Activated T-helper 1 cell treated with anti-CD3 and anti-CD28 coated beads, Interleukin-2, amount 50 U/mL, for 16 hours (primary cell): ENCODE measurements at places on chromosomes 13 and 19.

DNA sequence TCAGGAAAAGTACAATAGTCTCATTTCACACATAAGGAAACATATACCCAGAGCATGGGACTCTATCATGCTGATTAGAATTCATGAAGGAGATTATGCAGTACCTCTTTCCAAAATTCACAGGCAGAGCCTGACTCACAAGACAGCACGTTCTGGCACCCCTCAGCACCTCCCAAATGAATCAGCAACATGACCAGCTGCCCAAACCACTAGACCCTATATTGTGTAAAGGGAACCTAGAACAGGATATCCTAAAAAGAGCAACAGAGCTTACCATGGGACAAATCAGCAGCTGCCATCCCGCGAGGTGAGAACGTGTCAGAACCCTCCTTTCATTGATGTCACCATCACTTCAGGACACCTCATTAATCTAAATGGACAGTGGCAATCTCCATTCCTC lies 2.5 kb downstream of the ZNF426 start:
- no peak for DNase-seq

- no peak for DNase-seq
These were observed 5.0 kb downstream of the FBN3 start for GRCh38 chr19:8144273-8144995.

- DNase-seq = no peak
These were observed 142.1 kb downstream of the POSTN start for GRCh38 chr13:37456506-37456905.

GRCh38 chr13:35810321-35810720 lies 320.9 kb downstream of the DCLK1 start:
- no peak for DNase-seq

- DNase-seq = no peak
These were observed 5.4 kb upstream of the CHST8 start for GRCh38 chr19:33616346-33616745.

- DNase-seq = no peak
These were observed 5.3 kb downstream of the SIX5 start for GRCh38 chr19:45763691-45764294.

- peak; percentile 93 for DNase-seq
These were observed 47.7 kb downstream of the CYP4F22 start for GRCh38 chr19:15555759-15556633.

- DNase-seq = no peak
These were observed 107.8 kb downstream of the RXFP2 start for GRCh38 chr13:31846961-31847752.

DNA sequence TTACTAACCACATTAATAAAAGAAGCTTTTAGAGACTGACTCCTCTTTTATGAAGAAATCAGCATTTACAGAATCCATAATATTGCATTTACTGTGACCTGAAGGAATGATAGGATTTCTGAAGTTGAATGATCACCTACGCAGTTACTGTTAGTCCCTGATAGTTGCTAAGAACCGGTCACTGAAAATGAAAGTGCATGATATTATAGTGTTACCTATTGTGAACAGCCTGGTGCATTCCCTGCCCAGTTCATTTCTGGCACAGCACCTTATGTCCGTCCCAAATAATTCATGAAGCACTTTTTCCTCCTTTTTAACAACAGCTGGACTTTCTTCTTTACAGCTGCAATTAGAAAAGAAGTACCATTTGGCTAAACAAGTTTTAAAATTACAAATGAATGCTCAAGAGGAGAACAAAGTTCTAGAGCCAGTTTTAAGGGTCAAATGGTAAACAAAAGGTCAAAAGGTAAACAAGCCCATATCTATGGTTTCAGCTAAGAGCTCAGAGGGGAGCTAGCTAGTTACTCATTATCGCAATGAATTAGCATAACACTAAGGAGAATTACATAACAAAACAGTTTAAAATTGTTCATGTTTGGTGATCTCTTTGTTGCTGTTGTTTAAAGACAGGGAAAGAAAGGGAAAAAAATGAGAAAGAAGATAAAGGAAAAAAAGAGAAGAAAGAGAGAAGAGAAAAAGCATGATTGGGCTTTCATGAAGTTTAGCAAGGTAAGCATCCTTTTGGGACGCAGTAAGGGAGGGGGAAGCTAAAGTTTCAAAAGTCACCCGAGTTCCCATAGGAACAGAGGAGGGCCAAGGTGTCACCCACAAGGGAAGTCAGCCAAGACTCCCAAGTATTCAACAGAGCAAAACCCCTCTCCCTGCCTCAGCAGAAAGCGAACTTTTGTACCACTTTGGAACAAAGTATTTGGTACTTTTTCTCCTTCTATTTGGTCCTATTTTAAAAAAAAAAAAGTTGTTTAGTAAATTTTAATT lies 50.2 kb downstream of the FLT3 start:
- no peak for DNase-seq

GRCh38 chr13:102945324-102945815 lies 99.5 kb downstream of the ERCC5 start:
- DNase-seq = no peak

- no peak for DNase-seq
These were observed 156.3 kb upstream of the FNDC3A start for GRCh38 chr13:48819376-48819775.

DNA sequence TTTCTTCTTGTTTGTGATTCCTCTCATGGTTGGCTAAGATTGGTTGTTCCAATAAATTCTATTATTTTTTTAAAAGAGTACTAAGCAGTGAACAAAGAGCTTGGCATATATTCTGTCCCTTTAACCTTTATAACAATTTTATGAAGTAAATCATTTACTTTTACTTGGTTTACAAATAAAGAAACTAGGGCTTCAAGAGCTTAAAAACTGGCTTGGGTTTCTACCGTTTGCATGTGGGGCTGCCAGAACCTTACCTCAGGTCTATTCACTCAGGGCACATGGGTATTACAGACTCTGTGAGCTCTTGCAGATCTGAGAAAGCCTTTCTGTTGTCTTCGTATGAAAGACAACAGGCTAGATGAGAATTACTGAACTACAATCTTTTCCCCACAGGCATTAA lies 13.3 kb downstream of the N4BP2L1 start:
- no peak for DNase-seq

DNA sequence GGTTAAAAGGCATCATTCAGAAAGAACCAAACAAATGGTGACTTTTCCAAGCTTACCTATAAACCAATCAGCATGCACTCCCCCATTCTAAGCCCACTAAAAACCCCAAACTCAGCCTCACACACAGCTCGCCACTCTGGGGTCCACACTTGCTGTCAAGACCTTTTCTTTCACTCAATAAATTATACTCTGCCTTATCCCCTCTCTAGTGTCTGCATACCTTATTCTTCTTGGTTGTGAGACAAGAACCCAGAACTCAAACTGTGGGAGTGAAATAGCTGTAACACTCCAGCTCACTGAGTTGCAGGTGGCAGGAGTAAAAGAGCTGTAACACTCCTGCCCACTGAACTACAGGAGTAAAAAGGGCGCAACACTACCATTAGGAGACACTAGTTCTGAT lies 559.0 kb downstream of the TBC1D4 start:
- DNase-seq = no peak

DNA sequence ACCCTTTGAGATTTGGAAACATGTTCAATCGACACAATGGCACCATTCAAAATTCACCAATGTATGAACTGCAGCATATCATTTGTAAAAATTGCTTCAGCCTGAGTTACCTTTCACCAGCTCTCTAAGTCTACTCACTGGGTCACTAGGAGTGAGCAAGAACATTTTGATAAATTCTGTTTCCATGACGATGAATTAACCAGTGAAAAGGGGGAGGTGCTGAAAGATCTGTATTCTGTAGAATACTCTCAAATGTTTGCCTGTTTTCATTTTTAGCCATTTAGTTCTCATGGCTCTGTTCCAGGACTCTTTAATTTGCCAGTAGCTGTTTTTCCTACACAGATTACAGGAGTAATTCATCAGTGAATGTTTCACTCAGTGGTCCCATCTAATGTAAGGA lies 883.4 kb downstream of the DIAPH3 start:
- no peak for DNase-seq

DNA sequence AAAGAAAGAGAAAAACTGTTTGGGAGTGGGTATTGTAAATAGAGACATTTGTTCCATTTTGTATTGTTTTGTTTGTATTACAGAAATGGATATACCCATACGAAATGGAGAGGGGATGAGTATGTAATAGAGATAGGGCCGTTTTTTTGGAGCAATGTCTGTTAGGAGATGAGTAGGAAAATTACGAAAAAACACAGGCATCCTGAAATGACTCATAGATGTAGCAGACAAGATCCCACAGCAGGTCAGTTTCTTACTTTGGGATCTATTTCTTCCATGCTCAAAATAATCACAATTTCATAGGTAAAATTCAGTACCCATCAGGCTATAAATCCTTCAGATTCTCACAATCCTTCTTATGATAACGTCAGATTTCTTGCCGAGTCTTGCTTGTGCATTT lies 779.4 kb upstream of the SLITRK1 start:
- no peak for DNase-seq

GRCh38 chr13:73754727-73755292 lies 379.4 kb downstream of the KLF12 start:
- DNase-seq = no peak

- DNase-seq = no peak
These were observed 108.4 kb downstream of the KLF5 start for GRCh38 chr13:73167028-73167820.

- no peak for DNase-seq
These were observed 48.6 kb upstream of the PCDH8 start for GRCh38 chr13:52896827-52897659.

GRCh38 chr13:50979187-50979586 lies 69.6 kb downstream of the RNASEH2B start:
- no peak for DNase-seq

DNA sequence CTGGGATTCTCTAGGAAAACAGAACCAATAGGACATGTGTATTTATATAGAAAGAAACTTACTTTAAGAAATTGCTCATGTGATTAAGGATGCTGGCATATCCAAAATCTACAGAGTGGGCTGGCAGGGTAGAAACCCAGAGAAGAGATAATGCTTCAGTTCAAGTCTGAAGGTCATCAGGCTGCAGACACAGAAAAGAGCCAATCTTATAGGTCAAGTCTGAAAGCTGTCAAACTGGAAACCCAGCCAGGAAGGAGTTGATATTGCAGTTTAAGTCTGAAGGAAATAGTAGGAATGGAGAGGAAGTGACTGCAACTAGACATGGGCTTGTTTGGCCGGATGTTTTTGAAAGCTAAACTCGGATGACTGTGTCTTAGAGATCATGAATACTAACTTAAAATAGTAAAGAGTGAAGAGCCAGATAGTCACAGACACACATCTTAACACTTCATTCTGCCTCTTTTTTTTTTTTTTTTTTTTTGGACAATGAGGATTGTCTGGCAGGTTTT lies 125.3 kb upstream of the GPC6 start:
- no peak for DNase-seq

- peak; percentile 23 for DNase-seq
These were observed 6.0 kb upstream of the WDR88 start for GRCh38 chr19:33125929-33126388.

- DNase-seq = no peak
These were observed 7.7 kb downstream of the DZIP1 start for GRCh38 chr13:95636853-95637252.

GRCh38 chr19:3979674-3980352 lies 5.5 kb downstream of the EEF2 start:
- no peak for DNase-seq

- no peak for DNase-seq
These were observed 43.7 kb downstream of the TMEM255B start for GRCh38 chr13:113802761-113803160.

- peak; percentile 17 for DNase-seq
These were observed 27.7 kb upstream of the NFIC start for GRCh38 chr19:3338541-3339181.

- DNase-seq = no peak
These were observed 1.7 kb downstream of the MYO1F start for GRCh38 chr19:8575467-8575997.

DNA sequence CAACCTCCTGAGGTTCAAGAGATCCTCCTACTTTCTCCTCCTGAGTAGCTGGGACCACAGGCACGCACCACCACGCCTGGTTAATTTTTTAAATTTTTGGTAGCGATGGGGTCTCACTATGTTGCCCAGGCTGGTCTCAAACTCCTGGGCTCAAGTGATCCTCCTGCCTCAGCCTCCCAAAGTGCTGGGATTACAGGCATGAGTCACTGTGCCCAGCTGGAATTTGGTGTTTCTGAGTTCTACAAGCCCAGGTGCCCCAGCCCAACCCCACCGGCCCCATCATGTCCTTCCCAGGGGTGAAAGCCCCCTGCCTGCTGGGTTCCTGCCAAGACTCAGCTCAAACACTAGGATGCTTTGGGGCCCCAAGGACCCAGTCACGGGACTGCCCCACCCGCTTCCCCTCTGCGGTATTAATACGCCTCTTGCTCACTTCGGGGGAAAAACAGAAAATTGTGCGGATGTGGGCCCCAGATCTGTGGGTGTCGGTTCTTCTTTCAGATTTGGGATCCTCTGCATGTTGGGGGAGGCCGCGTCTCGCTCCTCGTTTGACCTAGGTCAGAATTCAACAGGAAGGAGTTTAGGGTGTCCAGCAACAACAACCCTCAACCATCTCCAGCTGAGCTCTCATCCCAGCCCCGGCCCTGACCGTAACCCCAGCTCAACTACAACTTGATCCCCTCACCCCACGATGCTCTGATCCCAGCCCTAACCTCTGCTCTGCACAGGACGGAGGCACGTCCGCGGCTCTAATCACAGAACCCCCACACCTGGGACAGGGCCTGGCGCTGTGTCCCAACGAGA lies 3.7 kb upstream of the FCER2 start:
- DNase-seq = peak; percentile 52

DNA sequence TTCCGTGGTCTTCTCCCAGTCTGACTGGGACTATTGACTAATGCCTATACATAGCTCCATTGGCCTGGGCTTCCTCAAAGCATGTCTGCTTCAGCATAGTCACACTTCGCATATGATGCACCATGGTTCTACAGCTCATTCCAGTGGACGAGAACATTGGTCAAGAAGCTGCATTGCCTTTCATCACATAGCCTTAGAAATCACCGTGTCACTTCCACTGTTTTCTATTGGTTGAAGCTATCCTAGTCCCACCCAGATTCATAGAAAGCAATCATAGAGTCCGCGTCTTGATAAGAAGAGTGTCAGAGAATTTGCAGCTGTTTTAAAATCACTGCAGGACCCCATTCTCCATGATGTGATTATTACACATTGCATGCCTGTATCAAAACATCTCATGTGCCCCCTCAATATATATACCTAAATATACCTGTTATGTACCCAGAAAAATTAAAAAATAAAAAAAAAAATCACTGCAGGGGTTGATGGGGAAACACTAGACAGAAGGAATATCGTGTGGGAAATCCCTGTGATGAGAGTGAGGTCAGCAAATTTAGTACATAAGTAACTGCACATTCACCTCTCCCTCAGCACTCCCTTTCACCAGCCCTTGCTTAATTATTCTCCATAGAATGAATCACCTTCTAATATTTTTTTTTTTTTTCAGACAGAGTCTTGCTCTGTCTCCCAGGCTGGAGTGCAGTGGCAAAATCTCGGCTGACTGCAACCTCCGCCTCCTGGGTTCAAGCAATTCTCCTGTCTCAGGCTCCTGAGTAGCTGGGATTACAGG lies 2.2 kb upstream of the ARHGAP33 start:
- no peak for DNase-seq

- no peak for DNase-seq
These were observed 63.7 kb upstream of the WDFY2 start for GRCh38 chr13:51520524-51520923.

- DNase-seq = no peak
These were observed 133.2 kb downstream of the LMO7 start for GRCh38 chr13:75769141-75769905.

- DNase-seq = no peak
These were observed 6.4 kb upstream of the IPO5 start for GRCh38 chr13:97946951-97947588.

- DNase-seq = no peak
These were observed 3.5 kb downstream of the SSC5D start for GRCh38 chr19:55491546-55492360.
